ENCODE measurements at places on chromosomes 5 and 9. TPM values are rescaled to one million over a fixed set of nuclear protein-coding genes. Genes with fewer than 3 reads are reported as not detected.

The GGTA1 gene
- 6.8 TPM for polyA plus RNA-seq

The MLANA gene
- polyA plus RNA-seq, result not detected

DNA sequence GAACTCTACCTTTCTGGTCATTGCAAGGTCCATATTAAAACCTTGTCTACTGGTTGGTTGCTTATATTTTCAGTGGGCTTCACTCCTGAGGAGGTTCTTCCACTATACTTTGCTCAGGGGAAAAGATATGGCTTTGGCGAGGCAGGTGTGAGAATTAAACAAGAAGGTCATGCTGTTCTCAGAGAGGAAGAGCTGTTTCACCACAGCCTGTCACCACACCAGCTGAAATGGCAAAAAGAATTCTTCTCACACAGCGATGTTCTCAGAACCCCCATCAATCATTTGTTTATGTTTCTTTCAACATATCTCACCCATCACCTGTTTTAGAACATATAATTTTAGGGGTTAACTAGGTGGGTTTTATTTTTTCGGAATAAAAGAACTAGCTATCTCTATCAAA, 38.6 kb downstream of the CAPSL start:
- no peak for DNase-seq

GRCh38 chr9:16131264-16131663, 578.4 kb downstream of the CCDC171 start:
- no peak for DNase-seq

- DNase-seq, result no peak
These were observed 227.9 kb upstream of the TARS1 start for GRCh38 chr5:33212900-33213299.

GRCh38 chr5:68332080-68332451, 116.5 kb downstream of the PIK3R1 start:
- no peak for DNase-seq

DNA sequence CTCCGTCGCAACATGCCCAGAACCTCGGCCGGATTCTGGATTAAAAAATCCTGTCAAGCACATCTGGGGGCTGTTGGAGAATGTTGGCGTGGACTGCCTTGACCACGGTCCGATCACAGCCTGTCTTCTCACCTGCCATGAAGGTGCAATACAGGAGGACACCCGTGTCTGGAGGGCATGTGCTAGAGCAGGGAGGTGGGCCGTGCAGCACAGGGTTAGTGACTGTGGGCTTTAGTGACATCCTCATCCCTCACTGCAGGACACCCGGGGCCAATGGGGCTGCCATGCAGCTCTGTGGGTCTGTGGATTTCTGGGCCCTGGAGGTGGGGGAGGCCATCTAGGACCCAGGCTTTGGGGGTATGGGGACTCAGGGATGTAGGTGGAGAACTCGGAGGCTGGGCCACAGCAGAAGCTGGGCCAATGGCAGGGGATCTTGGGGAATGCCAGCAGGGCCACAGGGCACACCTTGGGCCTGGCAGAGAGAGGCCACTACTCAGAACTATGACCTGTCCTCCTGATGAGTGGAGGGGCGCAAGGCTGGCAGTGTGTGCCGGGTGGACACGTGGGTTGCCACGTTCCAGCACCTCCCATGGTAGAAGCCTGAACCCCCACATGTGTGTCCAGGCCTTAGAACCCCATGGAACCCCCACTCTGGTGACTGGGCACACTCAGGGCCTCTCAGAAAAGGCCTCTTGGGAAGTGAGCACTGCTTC, 23.3 kb downstream of the ZDHHC11B start:
- DNase-seq, result no peak

DNA sequence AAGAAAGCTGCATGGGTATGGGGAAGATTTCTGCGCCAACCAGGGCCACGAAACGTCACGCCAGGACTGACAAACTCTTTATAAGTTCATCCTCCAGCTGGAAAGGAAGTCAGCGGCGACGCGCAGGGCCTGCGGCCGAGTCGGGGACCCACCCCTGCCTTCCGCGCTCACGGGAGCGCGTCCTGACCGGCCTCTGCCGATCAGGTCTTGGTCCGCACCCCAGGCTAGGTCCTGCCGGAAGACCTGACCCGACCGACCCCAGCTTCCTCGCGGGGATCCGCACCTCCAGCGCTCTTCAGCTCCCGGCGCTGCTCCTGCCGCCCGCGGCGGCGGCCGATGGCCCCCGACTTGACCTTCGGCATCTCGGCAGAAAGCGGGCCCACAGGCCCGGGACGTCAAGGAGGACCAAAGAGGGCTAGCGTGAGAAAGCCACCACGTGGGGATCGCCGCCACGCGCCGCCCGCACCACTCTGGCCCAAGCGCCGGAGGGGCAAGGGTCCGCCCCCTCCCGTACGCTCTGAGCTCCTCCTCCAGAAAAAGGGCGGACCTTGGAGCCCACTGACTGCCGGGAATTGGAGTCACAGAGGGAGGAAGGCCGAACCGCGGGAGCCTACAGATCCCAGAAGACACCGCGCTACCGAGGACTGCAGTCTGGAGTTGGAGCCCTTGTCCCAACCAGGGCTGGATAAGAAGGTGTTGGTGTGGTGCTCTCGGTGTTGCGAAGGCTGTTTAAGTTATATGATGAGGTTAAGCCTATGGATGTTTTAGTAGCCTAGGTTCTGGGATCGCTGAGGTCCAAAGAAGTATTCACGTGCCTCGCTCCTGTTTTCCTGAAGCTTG, at the start of gene DIMT1:
Gene DIMT1, minus strand, starts transcription at position 495 of the 840 bp plus-strand sequence. Its CDS starts 133 bp downstream, at position 362.
- DNase-seq, result peak; percentile 99

GRCh38 chr5:173780235-173781234, 107.6 kb upstream of the CPEB4 start:
- DNase-seq, result no peak

DNA sequence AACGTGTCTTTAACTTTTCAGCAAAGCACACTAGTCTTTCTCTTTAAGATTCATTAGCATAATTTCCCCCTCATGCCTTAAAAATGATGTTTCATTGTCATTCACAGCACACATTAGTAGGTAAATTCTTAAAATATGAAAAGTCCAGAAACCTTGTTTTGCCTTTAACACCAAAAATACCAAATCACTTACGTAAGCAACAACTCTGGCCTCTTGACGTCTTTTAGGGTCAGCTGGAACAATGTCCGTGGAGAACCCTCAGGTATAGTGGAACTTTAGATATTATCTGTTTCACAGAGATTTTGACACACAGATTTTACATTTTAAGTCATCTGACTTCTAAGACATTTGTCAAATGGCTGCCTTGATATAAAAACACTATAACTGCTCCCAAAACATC, 30.9 kb downstream of the LNPEP start:
- DNase-seq, result no peak

DNA sequence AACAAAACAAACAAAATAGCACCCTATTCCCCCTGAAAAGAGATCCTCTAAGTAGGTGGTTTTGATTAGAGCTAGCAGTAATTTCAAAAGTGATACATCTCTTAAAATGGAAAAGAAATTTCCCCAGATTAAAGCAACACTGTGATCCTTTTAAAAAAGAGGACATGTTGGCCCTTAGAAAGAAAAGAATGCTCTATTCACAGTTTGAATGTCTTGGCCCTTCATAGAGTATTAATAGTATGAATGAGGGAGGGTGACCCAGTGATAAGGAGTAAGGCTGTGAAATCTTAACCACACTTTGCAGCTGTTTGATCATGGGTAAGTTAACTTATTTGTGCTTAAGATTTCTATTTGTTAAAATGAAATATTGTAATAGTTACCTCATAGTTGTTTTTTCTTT, 467.7 kb upstream of the MEF2C start:
- DNase-seq, result no peak

DNA sequence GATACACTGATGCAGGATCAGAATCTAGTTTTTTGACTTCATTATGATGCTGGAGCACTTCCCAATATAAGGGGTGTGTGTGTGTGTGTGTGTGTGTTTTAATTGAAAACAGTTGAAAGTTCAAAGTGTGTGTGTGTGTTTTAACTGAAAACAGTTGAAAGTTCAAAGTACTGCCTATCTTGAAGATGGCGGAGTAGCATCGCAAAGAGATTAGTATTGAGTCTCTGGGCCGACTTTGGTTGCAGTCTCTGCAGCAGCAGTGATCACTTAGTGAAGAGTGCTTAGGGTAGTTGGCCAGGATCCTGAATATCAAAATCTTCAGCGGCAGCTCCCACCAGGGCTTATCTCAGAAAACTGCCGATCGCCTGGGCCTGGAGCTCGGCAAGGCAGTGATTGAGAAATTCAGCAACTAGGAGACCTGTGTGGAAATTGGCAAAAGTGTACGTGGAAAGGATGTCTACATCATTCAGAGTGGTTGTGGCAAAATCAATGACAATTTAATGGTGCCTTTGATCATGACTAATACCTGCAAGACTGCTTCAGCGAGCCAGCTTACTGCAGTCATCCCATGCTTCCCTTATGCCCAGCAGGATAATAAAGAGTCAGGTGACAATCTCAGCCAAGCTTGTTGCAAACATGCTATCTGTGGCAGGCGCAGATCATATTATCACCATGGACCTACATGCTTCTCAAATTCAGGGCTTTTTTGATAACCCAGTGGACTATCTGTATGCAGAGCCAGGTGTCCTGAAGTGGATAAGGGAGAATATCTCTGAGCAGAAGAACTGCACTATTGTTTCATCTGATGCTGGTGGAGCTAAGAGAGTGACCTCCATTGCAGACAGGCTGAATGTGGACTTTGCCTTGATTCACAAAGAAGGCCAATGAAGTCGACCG, 7.3 kb upstream of the SCAI start:
- no peak for DNase-seq

- DNase-seq, result no peak
These were observed 32.3 kb downstream of the TMEM167A start for GRCh38 chr5:83044926-83045325.

- DNase-seq, result no peak
These were observed 30.8 kb downstream of the MTAP start for GRCh38 chr9:21833090-21833801.

GRCh38 chr5:59003124-59003523, 420.2 kb downstream of the RAB3C start:
- no peak for DNase-seq

- no peak for DNase-seq
These were observed 48.9 kb downstream of the GNAQ start for GRCh38 chr9:77982581-77983319.

- peak; percentile 29 for DNase-seq
These were observed 48.4 kb upstream of the SMIM23 start for GRCh38 chr5:171736976-171737891.
